ENCODE measurements at places on chromosomes 11 and 22.

DNA sequence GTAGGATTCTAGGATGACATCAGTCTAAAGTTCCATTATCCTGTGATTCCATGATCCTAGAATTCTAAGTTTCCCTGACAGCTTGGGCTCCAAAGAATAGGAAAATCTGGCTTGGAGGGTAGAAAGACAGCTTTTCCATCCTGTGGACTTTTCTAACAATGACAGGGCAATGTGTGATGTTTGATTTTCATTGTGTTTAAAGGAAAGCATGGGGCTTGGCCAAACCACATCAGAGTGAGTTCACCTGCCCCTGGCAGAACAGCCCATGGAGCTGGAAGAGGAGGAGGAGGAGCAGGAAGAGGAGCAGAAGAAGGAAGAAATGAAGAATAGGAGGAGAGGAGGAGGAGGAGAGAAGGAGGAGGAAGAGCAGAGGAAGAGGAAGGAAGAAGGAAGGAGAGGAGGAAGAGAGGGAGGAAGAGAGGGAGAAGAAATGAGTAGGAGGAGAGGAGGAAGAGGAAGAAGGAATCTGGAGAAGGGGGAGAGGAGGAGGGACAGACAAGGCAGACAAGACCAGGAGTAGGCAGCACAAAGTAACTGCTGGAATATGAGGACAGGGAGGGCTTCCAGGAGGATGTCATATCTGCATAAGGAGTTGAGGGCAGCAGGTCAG lies 53.1 kb upstream of the WNT11 start:
- no peak for DNase-seq

- DNase-seq: no peak
These were observed 1.0 kb downstream of the MOGAT2 start for GRCh38 chr11:75718419-75719339.

DNA sequence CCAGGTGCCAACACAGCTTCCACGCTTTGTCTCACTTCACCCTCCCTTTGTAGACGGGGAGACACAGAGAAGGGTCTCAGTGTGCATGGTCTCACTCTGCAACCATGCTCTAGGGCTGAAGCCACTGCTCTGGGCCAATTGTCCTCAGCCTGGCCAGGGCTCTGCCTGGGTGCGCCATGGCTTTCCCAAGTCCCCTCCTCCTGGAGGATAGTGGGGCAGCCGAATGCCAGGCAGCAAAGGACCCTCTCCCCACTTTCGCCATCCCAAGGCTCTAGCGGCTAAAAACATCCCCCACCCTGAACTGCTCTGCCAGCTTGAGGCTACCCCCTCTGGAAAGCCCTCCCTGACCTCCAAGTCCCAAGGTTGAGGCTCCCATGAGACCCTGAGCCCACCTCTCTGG lies 20.4 kb upstream of the MYEOV start:
- DNase-seq: no peak

DNA sequence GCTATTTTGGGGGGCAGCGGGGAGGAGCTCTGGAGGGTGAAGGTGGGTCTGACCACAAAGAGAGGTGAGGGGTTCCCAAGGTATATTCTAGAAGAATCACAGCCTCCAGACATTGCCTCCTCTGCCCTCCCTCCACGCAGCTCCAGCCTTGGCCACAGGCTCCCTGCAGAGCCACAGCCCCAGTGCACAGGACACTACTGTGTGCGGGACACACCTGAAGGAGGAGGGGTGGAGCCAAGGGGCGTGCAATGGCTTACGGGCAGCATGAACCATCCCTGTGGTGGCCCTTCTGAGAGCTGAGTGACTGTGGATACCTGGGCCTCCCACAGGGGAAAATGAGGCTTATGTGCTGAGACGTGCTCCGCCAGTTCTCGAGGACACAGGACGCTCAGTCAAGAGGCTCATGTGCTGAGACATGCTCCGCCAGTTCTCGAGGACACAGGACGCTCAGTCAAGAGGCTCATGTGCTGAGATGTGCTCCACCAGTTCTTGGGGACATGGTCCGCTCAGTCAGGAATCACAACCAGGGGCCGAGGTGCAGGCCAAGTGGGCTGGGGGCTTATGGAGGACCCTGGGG lies 417.3 kb downstream of the SHANK2 start:
- DNase-seq: peak; percentile 91

- no peak for DNase-seq
These were observed 63.8 kb downstream of the KIF18A start for GRCh38 chr11:28043930-28044709.

- DNase-seq: peak; percentile 41
These were observed 571 bp downstream of the FAR1 start for GRCh38 chr11:13668957-13669521.

GRCh38 chr11:64501500-64502427 lies 89.3 kb upstream of the SLC22A12 start:
- no peak for DNase-seq

- DNase-seq: no peak
These were observed 1566.2 kb upstream of the TENM4 start for GRCh38 chr11:81007046-81007445.

GRCh38 chr11:9927670-9928069 lies 263.8 kb downstream of the SWAP70 start:
- DNase-seq: no peak

GRCh38 chr11:105202844-105203548 lies 63.4 kb upstream of the CARD18 start:
- no peak for DNase-seq

- no peak for DNase-seq
These were observed 157.7 kb downstream of the BARX2 start for GRCh38 chr11:129533395-129533794.

DNA sequence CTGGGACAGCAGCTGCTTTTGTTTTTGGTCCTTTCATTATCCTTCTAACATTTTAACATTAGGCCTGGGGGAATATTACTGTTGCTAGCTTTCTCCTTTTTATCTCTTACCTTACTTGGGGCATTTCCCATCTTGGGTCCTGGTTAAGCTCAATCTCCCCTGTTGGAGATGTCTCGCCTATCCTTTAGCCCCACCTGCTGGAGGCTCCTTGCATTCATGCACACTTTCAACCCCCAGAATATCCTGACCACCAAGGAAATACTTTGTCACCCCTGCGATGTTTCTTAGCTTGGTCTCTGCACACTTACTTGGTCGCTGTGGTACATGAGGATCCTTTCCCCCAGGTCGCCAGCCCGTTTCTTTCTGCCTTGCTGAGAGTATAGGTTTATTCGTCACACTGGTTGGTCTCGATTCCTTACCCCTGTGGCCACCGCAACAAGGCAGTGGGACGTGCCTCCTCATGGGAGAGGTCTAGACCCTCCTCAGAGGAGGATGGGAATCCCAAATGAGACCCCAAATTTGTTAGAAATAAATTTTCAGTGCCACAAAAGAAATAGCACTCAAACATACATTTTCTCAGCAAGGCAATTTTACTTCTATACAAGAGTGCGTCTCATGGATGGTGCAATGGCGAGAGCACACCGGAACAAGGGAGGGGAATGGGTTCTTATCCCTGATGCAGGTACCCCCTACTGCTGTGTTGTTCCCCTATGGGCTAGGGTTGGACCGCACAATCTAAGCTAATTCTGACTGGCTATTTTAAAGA lies 5.4 kb upstream of the TXN2 start:
- DNase-seq: no peak

DNA sequence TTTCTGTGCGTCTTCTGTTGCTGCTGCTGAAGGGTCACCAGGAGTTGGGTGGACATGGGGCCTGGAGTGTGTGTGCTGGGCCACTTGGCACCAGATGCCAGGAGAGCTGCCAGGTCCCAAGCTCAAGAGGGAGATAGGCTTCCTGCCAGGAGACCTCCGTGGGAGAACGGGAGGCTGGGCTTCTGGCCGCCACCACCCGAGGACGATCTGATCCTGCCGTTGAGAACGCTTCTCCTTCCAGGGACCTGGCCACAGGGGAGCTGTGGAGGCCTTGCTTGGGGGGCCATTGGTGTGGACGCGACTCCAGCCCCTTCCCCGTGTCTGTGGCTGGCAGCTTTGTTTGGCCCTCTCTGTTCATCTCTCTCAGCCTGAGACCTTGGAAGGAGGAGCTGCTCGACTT lies 2.4 kb downstream of the BRSK2 start:
- DNase-seq: no peak

DNA sequence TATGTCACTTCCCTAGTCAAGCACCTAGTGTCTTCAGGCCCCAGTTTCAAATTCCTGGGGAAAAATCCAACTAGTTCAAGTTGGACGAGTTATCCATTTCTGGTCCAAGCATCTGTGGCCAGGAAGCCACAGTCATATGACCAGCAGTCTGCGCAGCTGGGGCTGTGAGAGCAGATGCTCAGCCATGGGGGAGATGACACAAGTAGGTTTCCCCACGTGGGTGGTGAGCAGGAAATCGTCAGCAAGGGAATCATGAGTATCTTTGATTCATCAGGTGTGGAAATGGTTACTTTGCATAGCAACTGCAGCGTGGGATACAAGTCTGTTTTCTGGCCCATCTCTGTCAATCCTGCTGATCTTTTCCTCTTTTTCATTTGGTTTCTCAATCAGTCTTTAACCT lies 185.3 kb downstream of the C11orf91 start:
- no peak for DNase-seq

DNA sequence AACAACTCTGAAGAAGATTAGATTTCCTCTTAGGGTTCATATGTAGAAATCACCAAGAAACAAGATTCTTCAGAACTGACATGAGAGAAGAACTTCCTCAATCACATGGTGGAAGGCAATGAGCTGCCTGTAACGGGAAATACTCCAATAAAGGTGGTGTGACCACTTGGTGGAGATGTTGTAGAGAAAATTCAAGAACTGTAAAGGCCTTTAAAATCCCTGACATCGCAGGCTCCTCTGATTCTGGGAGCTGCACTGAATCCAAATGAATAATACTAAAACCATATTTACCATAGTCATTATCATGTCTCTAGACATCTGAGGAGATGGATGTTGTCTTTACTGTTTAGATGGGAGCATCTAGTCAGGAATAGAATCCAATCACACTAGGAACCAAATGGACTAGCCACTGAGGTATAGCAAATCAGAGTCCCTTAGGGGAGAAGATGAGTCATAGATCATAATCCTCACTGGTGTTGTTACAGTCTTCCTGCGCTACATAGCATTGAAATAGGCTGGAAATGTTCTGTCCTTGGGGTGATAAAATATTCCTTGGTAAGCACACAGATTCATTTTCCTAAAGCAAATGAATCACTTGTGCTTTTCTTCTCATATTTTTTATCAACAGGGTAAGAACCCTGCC lies 321.6 kb upstream of the TENM4 start:
- no peak for DNase-seq

- no peak for DNase-seq
These were observed 69.8 kb downstream of the RELT start for GRCh38 chr11:73445980-73446379.

DNA sequence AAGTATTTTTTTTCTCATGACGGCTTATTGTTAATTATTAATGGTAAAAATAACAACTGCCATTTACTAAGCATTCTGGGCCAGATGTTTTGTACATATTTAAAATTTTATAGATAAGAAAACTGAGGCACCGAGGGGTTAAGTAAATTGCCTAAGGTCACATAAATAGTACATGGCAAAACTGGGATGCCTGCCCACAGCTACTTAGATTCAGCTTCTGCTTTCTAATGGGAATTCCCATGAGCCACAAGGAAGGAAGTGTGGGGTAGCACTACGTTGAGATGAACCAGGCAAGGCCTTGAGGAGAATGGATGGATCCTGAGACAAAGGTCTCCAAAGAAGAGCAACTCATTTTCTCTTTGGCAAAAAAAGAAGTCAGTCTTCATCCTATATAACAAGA lies 11.9 kb upstream of the PHF21A start:
- DNase-seq: no peak

GRCh38 chr11:79413268-79413667 lies 27.6 kb downstream of the TENM4 start:
- no peak for DNase-seq

- no peak for DNase-seq
These were observed 28.8 kb downstream of the FLRT1 start for GRCh38 chr11:64064374-64065140.

- DNase-seq: no peak
These were observed 1.6 kb upstream of the IFITM1 start for GRCh38 chr11:312092-312816.

GRCh38 chr11:3368199-3368598 lies 10.7 kb downstream of the ZNF195 start:
- DNase-seq: no peak

DNA sequence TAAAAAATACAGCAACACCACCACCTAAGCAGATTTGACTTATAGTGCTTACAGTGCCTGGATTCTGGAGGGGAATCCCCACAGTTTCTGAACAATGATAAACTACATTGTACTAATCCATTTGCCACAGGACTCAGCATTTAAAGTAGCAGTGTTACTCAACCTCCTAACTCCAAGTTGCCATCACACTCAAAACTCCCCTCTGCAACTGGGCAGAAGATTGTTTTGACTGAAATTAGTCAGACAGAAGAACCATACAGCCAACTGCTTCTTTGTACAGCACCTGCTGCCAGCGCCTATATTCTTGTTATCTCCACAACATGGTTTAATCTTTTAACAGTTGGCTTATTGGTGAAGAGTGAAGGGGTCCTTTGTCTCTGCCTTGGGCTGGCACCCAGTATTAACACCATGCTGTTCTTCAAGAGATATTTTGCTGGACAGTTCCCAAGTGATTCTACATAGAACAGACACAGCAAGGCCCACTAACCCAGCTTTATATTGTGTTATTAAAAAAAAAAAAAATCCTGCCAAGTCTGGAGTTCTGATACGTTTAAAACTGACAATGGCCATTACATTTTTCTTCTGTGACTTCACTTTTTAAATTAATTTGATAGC lies 273.2 kb downstream of the DCDC1 start:
- DNase-seq: no peak

DNA sequence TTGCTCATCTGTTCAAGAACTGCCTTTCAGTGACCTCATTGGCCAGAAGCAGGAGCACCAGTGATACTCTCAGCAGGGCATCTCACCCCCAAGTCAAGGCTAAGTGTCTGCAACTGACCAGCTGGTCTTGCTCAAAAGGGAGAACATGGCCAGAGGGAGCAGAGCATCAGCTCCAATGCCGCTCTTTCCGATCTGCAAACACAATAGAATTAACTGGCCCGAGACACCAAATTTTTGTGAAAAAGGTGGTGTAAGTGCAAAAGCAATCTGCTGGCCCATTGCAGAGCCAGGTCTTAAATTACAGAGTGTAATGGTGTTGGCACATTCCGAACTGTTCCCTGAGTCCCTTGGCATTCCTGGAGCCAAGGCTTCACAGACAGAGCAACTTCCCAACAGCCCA lies 97.0 kb downstream of the PKNOX2 start:
- no peak for DNase-seq
